ENCODE measurements at places on chromosomes 3 and 15.

GRCh38 chr3:134693226-134693625 lies 42.4 kb upstream of the KY start:
- no peak for DNase-seq

DNA sequence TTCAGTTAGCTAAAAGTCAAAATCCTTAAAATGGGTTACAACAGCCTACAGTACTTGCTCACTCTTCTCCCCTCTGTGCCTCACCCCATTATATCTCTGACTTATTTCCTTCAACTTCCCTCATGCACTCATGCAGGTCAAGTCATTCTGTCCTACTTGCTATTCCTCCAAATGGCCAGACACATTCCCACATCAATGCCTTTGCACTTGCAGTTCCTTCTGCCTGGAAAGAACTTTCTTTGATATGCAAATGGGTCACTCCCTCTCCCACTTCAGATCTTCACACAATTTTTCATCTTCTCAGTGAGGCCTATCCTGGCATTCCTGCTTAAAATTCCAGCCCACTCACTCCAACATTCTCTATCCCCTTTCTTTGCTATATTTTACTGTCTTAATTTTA lies 547.2 kb upstream of the TGFBR2 start:
- DNase-seq = no peak

DNA sequence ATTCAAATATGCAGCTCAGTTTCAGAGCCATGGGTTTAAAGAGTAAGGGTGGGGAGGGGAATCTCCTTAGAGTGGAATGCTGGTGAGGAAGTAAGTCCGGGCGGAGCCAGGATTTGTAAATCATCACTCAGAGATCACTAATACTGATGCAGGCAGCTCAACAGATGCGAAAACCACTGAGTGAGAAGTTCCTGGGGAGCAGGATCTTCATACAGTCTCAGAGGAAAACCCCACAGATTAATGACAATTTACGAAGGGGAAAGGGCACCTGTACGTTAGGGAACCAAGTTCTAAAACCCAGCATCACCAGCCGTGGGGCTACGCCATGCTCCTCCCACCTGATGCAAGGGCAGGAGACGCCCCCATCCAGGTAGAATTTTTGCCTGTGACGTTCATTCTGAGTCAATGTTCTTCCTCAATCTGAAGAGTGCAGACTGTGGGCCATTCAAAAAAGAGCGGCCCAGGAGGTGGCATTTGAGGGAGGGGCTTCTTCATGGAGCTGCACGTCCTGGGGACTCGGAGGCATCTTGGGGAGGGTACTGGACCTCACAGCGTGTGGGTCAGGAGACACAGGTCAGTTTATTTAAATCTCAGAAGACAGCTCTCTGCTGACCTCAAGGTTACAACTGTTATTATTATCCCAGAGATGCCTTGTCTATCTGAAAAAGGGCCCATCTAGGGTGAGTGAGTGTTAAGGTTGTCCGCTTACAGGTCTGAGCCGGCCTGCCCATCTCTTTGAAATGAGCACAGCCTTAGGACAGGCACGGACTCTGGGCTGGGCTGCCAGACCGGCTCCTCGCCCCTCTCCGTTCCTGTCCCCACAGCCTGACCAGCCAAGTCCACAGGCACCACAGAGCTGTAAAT lies 228.0 kb downstream of the XXYLT1 start:
- DNase-seq = no peak

DNA sequence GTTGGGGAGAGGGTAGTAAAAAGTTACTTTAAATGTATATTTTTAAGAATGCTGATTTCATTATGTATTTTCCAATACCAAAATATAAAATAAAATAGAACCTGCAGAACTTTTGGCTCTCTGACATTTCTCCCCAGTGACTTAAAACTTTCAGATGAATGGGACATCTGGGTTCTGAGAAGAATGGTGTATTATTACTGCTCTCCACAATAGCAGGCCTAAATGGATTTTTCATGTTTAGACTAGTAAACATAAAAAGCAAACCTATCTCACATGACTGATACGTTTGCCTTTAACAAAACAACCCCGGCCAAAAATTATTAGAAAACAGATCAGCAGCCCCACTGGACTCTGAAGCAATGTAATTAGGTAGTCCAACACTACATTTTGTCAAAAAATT lies 73.8 kb downstream of the FHIT start:
- no peak for DNase-seq

- DNase-seq = no peak
Observed at GRCh38 chr3:191409791-191410359, 51.1 kb upstream of the PYDC2 start.

DNA sequence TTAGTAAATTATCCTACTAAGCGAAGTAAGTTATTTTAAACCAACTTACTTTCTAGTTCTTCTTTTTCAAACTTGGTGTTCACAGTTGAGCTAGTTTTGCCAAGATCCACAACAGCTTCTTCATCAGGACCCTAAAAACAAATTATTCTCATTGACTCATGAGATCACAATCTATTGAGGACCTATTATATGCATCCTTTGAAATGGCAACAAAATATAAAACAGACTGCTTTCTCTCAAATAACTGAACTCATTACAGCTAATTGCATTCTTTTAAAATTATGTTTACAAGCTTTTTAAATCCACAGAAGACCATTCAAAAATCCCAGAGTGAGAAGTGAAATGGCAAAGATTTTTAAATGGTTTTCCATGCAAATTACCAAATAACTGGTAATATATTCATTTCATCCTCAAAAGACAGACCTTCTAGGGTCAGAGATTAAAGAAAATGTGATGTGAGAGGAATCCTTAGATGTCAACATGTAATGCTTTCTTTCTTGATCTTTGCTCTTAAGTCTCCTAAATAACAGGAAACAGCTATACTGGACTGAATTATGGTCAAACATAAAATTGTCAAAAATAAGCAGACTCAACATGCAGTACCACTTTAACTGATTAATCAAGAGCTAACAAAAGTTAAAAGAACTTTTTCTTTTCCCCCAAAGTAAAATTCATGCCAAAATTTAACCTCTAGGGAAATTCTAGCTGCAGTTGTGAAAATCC lies 31.7 kb downstream of the SLC4A7 start:
- no peak for DNase-seq

DNA sequence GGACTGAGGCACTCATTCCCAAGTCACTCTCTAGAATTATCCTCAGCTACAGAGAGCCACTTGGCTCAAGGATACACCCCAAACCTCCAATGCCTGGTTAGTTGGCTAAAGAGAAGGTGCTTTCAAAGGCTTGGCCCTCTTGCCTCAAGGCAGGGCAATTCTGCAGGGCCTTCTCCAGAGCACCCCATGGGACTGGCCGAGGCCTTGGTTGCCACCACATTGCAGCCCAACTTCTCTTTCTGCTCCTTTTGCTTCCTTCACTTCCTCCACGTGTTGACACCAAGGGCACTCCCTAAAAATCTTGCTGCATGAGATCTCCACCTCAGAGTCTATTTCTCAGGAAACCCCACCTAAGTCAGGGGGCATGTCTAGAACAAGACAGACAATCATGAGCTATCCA lies 36.7 kb downstream of the MEGF11 start:
- DNase-seq = no peak

- no peak for DNase-seq
Observed at GRCh38 chr3:48685293-48685602, 467 bp downstream of the NCKIPSD start.

- DNase-seq = no peak
Observed at GRCh38 chr3:114624571-114625181, 330.8 kb downstream of the TIGIT start.
